ENCODE measurements at places on chromosomes 11 and 22.

DNA sequence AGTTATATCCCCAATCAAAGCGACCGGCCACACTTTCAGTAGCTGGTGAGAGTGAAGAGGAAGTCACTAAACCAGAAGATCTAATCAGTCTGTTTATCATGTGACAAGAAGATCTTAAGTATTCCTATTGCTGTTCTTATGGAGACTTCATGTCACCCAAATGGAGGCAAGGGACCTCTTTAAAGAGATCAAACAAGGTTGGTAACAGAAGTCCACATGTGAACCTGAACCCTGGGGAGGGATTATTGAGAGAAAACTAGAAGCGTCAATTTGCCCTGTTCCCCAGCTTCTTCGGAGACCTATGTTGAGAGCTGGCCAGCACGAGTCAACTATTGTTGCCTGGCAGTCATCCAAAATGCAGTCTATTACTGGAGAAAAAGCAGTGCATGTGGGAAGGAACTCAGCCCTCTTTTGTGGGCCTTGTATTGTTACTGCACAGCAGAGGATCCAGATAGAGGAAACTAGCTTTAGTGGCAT is 76.9 kb upstream of the CTSC start:
- no peak for DNase-seq

GRCh38 chr11:92267968-92268367 is 43.4 kb downstream of the FAT3 start:
- DNase-seq, result no peak

GRCh38 chr11:28521075-28521474 is 412.9 kb downstream of the METTL15 start:
- no peak for DNase-seq

DNA sequence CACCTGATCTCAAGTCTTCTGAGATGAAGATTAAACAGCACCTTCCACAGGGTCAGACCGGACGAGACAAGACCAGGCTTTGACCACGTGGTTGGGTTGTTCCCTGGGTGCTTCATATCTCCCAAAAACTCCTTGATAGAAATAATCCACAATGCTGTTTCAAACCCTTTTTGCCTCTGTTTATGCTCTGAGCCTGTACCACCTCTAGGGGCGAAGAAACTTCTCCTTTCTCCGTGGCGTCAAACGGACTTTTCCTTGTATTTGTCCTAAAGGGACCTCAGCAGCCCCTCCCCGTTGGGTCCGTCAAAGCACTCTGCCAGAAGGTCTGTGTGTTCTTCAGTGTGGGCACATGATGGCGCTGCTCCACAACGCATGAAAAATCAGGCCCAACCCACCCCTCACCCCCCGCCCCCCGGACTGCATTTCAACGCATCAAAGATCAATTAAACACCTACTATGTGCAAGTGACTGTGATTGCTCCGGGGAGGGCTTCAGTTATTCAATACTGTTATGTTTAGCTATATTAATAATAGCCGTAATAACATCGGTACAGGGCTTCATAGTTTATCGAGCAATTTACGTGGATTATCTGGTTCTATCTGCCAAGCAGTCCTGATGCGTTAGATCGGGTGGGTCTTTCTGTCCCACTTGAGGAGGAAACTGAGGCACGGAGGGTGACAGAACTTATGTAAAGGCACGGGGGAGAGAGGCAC is 17.3 kb upstream of the EIF3D start:
- peak; percentile 30 for DNase-seq

DNA sequence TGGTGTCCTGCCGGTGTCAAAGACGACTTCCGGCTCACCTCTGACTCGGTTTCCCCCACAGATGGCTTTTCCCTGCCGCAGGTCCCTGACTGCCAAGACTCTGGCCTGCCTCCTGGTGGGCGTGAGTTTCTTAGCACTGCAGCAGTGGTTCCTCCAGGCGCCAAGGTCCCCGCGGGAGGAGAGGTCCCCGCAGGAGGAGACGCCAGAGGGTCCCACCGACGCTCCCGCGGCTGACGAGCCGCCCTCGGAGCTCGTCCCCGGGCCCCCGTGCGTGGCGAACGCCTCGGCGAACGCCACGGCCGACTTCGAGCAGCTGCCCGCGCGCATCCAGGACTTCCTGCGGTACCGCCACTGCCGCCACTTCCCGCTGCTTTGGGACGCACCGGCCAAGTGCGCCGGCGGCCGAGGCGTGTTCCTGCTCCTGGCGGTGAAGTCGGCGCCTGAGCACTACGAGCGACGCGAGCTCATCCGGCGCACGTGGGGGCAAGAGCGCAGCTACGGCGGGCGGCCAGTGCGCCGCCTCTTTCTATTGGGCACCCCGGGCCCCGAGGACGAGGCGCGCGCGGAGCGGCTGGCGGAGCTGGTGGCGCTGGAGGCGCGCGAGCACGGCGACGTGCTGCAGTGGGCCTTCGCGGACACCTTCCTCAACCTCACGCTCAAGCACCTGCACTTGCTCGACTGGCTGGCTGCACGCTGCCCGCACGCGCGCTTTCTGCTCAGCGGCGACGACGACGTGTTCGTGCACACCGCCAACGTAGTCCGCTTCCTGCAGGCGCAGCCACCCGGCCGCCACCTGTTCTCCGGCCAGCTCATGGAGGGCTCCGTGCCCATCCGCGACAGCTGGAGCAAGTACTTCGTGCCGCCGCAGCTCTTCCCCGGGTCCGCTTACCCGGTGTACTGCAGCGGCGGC is 5.5 kb downstream of the B3GNT6 start:
- DNase-seq, result no peak

DNA sequence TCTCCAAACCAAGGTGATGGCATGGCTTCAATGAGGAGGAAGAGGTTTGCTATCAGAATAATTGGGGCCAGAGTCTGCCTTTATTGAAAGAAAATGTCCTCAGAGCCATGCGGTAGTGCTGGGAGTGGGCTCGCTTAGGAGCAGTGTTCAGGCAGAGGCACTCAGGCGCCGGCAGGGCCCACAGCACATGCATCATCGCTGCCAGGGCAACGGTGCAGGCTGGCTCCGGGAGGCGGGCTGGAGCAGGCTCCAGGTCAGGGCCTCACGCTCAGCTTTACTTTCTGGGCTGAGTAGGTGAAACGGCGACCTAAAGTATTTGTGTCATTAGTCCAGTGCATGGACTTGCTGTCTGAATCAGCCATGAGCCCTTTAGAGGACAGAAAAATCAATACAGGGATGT is 169.9 kb upstream of the CCDC90B start:
- no peak for DNase-seq

DNA sequence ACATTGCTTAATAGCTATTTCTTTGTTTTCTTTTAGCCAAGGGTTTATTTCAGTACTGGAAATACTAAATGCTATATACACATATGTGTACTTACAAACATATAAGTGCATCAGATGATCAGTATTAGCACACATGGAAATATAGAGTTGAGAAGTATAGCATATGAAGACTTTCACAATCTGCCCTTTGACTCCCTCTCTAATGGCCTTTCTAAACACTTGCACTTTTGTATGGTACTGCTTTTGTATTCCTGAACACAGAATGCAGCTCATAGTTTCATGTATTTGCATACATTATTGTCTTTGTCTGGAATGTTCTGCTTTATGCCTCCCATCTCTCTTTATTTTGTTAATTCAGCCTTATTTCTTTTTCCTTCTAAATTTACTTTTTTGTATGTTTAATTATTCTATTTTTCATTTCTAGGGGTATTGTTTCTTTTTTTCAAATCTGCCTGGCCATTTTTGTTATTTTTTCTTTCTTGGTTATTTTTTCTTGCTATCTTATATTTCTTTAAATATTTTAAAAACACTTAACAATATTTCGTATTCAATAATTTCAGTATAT is 28.8 kb downstream of the ACER3 start:
- DNase-seq, result no peak

- no peak for DNase-seq
Observed at GRCh38 chr11:33320016-33320813, 63.0 kb downstream of the HIPK3 start.

DNA sequence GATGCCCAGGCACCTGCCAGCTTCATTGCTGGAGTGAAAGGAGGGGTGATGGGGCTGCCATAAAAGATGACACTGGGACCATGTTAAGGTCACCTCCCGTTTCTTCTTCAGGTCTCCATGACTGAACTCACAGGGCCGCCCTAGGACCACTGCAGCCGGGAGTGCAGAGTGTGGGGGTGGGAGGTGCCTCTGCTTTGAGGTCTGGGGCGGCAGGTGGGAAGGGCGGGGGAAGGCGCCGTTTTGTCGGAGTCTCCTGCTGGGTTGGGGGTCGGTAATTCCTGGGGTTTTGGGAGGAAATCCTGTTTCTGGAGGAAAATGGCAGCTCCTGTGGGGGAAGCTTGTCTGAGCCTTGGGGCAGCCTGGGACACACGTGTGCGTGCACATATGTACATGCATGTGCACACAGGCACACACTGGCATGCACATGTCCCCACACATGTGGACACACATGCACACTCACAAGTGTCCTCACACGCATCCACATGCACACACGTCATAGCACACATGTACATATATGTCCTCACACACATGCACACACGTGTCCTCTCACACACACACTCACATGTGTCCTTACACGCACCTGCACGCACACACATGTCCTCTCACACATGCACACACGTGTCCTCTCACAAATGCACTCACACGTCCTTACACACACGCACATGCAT is 990.9 kb downstream of the BRD1 start:
- DNase-seq, result no peak

DNA sequence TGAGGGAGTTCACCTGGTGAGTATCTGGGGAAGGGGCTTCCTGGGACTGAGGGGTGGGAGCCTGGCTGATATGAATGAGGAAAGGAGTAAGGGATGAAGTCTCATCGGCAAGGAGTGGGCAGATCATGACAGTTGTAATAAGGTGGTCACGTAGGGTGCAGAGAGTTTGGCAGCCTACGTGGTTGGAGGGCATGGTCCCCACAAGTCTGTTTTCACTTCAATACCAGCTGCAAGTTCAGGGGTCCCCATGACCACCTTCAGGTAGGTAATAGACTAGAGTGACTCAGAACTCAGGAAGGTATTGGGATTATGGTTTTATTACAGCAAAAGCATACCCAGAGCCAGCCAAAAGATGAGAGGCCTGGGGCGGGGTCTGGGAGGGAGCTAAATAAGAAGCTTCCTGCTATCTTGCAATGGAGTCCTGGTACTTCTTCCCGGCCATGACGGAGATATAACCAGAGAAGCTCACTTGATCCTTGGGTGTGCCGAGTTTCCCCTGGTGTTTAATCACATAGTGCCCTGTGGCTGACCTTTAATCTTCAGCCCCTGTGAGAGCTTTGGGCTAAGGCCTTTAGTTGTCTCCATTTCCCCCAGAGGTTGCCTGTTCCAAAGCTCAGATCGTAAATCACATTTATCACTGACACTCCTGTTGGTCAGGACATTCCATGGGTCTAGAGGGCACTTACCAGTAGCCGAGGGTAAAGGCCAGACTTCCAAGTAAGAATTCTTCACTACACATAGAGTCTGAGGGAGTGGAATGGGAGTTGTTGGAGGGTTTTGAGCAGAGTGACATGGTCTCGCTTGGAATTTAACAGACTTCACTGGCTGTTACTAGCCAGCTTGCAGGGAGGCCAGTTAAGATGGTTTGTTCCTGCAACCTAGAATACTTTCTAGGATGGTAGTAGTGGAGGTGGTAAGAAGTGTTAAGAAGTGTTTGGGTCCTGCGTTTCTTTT is 9.1 kb downstream of the SLC3A2 start:
- no peak for DNase-seq

DNA sequence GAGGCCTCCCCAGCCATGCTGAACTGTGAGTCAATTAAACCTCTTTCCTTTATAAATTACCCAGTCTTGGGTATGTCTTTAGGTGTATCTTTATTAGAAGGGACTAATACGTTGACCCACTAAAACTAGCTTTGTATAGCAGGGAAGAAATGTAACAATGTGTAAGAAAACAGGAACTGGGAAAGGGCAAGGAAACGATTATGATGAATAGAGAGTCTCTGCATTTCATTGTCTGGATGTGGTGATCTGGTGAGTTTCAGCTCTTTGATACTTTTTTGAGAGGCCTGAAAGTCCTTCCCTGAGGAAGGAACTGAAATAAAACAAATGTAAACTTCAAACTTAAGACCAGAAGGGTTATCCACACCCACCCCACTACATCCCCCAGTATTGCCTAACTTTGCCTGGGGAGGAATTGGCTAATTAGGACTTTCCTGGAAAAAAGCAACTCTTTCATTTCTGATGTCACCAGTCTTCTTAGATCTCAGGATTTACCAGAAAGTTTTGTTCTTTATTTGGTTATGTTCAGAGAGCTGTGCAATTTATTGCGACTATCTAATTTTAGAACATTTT is 119.0 kb downstream of the LDLRAD3 start:
- DNase-seq, result no peak

- DNase-seq, result no peak
Observed at GRCh38 chr11:85316967-85317366, 310.2 kb downstream of the DLG2 start.

DNA sequence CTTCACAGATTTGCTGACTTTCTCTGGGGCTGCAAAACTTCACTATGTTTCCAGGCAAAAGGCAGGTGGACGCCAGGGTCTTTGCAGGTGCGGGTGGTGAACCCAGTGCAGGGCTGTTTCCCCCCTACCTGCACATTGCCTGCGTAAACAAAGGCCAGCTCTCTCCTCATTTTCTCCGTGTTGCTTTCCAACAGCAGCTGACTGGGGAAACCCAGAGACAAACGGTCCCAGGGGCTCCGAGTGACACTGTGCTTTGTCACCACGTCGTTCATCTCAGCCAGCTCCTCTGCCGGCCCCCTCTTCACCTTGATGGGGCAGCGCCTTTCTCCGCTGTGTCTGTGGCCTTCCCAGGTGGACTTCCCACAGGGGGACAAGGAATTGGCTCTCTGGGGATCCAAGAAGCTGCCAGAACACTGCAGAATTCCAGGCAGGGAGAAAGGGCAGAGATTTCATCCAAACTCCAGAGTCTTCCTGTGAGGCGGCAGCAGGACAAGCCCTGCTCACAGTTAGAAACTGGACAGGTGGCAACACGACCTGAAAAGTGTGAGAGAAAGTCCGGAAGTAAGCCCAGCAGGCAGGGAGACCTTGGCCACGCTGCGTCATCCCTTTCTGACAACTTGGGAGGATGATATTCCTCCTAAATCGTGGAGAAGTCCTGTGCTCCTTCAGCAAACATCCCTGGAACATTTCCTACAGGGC is 1493.7 kb downstream of the TBC1D22A start:
- DNase-seq, result no peak

- DNase-seq, result no peak
Observed at GRCh38 chr22:49307870-49308269, 519.8 kb downstream of the BRD1 start.

DNA sequence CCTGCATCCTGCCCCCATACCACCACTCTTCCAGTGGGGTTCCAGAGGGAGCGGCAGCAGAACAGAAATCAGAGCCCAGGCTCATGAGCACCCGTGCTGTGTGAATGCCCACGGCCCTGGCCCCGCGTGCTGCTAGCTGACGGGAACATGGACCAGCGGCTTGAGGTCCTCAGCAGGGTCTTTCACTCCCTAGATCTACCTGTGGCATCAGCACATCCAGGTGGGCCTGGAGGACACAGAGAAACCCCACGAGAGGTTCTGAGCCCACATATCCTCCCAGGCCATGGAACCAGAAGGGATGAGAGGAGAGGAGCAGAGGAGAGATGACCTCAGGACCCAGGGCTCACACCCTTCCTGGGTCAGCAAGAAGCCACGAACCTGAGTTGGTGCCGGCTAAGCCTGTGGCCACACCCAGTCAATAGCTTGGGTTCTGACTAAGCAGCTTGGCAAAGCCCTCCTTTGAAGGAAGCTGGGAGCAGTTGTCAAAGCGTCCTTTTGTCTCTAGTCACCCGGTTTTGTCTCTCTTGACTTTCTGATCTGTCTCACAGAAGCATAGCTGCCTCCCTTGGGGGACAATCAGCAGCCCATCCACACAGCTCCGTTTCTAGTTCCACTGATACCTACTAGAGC is 89.3 kb upstream of the LMO1 start:
- DNase-seq, result no peak

GRCh38 chr11:65003282-65003681 is 6.5 kb upstream of the BATF2 start:
- no peak for DNase-seq

GRCh38 chr11:106986261-106986660 is 32.0 kb downstream of the GUCY1A2 start:
- no peak for DNase-seq
